Vagina (tissue), 2 donors: ENCODE measurements at places on chromosomes 16 and 17.

- DNase-seq: peak; percentile 95
Measured at GRCh38 chr16:57600048-57600835, 28.2 kb upstream of the ADGRG1 start.

DNA sequence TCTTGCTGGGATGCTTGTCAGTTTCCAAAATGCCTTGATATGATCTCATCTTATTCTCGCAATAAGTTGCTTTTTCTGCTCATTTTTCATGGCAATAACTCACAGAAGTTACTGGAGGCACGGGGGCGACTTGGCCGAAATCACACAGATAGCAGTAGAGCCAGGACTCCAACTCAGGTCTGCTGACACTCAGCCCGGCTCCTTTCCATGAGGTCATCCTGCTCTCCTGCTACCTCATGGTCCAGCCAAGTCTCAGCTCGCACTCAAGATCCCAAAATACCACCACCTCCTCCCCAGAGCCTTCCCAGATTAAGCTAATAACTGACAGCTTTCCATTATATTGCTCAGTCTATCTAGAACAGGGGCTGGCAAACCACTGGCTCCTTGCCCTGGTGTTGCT is 269.5 kb downstream of the MAP2K4 start:
- no peak for DNase-seq

DNA sequence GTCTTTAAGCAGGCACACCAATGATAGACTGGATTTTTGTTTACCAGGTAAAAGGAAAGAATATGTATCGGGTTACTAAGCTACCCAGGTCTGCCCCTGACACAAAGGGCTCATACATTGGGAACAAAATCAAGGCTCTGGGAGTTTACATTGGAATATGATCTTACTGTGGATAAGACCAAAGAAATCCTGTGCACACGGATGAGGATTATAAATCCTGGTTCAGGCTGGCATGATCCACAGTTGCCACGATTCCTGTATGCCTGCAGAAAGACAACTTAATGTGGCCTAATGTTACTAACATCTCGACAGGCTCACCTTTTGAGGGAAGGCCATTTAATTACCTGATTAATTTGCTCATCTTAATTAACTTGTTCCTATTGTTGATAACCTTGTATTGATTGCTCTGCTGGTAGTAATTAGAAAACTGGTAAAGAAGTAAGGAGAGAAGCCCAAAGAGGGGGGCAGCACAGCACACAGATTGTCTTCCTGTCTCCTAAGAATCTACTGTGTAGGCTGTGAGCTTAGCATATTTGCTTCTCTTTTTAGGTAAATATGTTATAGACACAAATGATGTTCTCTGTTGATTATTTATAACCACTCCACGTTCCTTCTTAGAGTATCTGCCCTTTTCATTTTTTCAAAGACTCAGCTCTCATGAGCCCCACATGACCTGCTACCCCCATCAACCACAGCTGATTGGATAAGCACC is 51.0 kb upstream of the TOX3 start:
- no peak for DNase-seq

GRCh38 chr16:19809693-19810092 is 75.0 kb downstream of the GPRC5B start:
- no peak for DNase-seq

DNA sequence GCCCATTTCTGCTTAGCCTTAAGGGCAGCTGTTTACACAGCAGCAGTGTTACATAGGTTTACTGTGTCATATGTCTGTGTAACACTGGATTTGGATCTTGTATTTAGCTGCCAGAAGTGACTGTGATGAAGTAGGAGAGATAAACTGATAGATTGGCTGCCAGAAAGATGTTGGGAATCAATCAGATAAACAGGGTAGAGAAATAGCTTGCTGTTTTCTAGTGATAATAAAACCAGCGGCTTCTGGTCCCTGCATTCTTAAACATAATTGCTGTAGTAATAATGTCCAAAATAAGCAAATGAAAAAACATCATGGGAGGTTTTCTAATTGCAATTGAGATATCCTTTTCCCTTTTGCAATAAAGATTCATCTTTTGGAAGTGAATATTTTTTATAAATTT is 68.7 kb downstream of the AATF start:
- no peak for DNase-seq

- no peak for DNase-seq
Measured at GRCh38 chr17:79615926-79616325, 5.1 kb upstream of the RBFOX3 start.

DNA sequence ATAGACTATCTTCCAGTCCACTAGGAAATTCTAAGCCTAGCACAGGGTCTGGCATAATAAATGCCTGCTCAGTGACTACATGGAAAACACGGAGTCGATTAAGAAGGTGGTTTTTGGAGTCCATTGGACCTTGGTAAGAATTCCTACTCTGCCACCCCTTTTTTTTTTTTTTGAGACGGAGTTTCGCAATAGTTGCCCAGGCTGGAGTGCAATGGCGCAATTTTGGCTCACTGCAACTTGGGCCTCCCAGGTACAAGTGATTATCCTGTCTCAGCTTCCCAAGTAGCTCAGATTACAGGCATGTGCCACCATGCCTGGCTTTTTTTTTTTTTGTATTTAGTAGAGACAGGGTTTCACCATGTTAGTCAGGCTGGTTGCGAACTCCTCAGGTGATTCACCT is 123.2 kb downstream of the HS3ST2 start:
- no peak for DNase-seq

GRCh38 chr17:49557312-49558024 is 18.2 kb upstream of the NXPH3 start:
- DNase-seq: no peak

DNA sequence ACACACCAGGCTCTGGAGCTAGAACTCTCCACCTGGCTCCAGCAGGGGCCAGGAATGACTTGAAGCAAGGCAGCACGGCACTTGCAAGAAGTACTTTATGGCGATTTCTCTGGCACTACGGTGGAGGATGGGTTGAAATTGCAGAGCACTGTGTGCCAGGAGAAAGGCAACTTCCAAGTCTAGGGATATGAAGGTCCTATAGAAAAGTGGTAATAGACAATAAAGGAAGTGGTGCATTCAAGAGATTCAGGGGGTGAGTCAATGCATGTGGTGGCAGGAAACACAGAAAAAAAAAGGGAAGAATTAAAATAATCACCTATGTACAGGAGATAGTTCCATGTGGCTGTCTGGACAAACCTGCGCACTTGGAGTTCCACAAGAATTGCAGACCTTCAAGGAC is 240.3 kb upstream of the DYNLRB2 start:
- DNase-seq: no peak

- no peak for DNase-seq
Measured at GRCh38 chr16:14196011-14196410, 124.9 kb downstream of the MRTFB start.

- no peak for DNase-seq
Measured at GRCh38 chr16:68382296-68382718, 66.0 kb downstream of the SMPD3 start.

GRCh38 chr17:8481089-8481488 is 45.4 kb downstream of the NDEL1 start:
- no peak for DNase-seq

GRCh38 chr17:68344701-68345136 is 53.4 kb downstream of the ARSG start:
- DNase-seq: no peak

GRCh38 chr17:28901866-28902818 is 737 bp downstream of the DHRS13 start:
- no peak for DNase-seq

DNA sequence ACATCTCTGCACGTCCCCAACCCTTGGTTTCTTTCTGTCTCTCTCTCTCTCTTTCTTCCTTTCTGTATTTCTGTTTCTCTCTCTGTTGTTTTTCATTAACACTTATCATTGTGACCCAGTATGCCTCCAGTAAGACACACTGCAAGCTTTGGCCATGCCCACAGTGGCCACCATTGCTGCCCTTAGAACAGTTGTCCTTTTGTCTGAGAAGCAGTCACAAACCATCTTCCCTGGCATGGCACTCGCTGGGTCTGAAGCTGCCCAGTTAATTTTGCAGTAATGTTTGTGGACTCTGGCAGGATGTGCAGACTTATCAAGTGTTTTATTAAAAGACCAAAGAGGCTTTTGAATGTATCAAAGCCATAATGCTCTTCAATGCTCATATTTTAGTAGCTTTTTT is 146.9 kb downstream of the MSI2 start:
- no peak for DNase-seq

DNA sequence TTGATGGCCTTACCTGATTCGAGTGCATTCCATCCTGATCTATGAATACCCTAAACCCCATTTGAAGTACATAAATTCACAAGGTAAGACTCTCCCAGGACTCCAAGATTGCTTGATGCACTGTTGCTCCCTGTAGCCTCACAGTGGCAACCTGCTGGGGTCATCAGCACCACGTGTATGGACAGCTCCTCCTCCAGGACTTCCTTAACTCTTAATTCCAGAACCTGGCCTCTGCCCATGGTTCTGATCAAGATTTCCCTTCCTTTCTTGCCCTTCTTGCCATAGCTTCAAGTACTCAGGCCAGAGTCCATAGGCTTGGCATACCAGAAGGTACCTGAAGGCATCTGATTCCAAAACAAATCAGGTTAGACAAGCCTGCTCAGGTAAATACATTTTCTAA is 34.0 kb upstream of the NLK start:
- DNase-seq: no peak

- DNase-seq: no peak
Measured at GRCh38 chr17:45123930-45124796, 8.2 kb downstream of the PLCD3 start.

- DNase-seq: no peak
Measured at GRCh38 chr16:23248261-23249194, 53.6 kb upstream of the SCNN1B start.

GRCh38 chr17:27840688-27841087 is 40.4 kb upstream of the NOS2 start:
- no peak for DNase-seq

- DNase-seq: no peak
Measured at GRCh38 chr16:50467559-50467942, 80.6 kb upstream of the NKD1 start.

DNA sequence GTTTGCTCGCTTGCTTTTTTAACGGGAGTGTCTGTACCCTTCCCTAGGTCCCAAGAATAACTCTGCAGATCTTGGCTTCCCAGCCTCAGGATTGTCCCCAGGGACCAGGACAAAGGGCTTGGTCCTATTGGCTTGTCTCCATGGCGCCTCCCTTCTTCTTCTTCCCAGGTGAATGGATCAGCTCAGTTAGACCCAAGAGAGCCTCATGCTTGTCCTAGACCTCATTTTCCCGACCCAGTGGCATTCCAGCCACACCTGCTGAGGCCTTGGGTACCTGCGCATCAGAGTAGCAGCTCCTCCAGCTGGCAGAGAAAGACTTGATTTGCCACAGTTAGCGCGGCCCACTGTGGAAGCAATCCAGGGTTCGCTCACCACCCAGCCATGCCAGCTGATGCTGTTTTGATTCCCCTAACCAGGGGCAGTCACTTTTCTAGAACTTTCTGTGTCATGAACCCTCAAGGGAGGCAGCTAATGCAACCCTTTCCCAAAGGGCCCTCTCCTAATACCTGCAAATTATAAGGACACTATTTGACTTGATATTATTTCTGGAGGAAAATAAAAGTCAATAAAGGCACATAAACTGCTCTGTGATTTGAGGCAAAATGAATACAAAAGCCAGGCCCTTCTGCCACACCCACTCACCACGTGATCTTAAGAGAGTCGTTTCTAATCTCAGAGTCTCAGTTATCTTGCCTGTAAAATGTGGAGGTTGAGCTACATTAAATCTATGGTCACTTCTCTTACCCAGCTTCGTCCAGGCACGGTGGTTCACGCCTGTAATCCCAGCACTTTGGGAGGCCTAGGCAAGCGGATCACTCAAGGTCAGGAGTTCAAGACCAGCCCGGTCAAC is 13.9 kb downstream of the GPR142 start:
- DNase-seq: no peak

DNA sequence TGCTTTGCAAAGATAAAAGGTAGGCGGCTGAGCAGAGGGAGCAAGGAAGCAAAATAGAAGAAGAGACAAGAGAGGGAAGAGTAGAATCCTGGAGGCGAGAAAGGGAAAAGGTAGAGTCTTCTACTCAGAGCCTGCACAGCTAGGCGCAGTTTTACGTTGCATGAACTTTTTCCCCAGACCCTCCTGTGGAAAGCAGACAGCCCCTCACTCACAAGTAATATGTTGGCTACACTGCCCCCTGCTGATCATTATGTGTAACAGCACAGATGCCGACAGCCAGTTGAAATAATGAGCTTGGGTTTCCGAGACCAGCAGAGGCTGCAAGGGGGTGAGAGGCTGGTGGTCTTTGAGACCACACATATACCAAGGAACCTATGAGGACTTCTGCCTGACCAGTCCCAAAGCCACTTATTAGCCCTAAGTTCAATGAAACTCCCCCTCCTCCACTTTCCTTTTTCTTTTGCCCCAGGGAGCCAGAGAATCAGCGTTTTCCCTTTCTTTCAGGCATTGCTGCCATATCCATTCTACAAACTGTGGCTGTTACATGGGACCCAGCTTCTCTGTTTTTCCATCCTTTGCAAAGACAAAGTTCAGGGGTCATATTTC is 22.5 kb upstream of the CMTR2 start:
- no peak for DNase-seq
